ENCODE measurements at places on chromosomes 7 and 10. TPM values are rescaled to one million over a fixed set of nuclear protein-coding genes. Genes with fewer than 3 reads are reported as not detected.

GRCh38 chr10:132707121-132707775 lies 78.7 kb downstream of the NKX6-2 start:
- DNase-seq = peak; percentile 48

DNA sequence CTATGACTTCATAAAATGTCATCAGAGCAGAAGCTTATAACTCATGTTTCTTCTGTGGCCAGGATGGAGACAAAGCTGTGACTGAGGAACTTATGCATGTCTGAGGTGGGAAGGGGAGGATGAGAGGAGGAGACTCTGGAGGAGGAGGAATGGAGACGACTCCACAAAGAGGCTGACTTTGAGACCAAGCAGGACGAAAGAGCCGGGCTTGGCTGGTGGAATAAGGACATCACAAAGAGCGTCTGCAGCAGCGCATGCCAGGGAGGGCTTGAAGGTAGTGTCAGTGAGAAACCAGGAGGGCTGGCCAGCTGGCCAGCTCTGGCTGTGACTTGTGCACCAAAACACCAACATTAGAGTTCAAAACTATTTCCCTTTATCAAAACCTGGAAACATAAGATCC lies 6.1 kb upstream of the GDF2 start:
- no peak for DNase-seq

DNA sequence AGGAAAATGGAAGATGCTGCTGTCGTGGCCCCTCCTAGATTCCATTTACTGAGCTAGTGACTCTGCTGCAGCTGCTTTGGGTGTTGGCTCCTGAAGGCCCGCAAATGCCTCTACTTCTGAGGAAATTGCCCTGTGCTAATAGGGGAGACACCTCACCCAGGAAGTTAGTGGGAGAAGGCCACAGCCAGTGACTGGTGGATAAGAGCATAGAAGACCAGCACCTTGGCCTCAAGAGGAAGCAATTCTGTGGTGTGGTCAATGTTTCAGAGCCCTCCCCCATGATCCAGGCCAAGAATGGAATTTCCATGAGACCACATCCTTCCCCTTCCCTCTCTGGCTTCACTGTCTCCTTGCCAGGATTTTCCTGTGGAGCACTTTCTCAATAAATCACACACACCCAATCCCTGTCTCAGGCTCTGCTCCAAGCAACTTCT lies 25.0 kb upstream of the FZD1 start:
- DNase-seq = no peak

GRCh38 chr7:82617156-82617555 lies 173.6 kb upstream of the CACNA2D1 start:
- DNase-seq = no peak

SDK1 gene
- 11.2 TPM for total RNA-seq

MBL2 gene
- not detected for total RNA-seq

Data from sciatic nerve (tissue), 2 donors.